CD8-positive, alpha-beta memory T cell (primary cell): ENCODE measurements at places on chromosomes 11 and 22. TPM values are rescaled to one million over a fixed set of nuclear protein-coding genes. Genes with fewer than 3 reads are reported as not detected.

The PAAF1 gene
- 27.1 TPM for total RNA-seq

The OR5B12 gene
- 0.20 TPM for total RNA-seq

DNA sequence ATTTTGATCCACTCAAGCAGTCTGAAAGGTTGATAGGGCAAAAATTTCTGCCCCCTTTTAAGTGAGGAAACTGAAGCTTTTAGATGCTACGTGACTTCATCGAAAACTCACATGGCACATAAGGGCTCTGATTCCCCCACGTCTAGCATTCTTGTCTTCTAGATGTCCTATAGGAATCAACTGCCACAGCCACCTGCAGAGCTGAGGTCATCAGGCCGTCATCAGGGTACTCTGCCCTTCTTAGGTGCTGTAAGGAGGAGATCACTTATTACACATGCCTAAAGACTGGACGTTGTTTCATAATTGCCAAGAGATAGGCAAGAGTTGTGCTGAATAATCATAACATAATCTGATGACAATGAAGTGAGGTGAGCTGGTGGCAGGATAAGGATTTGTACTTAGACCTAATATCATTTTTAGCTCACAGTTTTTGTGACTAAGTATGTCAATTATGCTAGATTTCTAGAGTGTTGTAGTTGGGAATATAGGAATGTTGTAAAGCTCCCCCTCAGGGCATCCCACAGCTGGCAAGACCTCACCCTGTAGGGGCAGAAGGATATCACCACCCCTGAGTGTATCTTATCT is 349.4 kb downstream of the METTL15 start:
- no peak for DNase-seq

- DNase-seq: no peak
Measured at GRCh38 chr11:120740380-120740779, 228.8 kb downstream of the GRIK4 start.

DNA sequence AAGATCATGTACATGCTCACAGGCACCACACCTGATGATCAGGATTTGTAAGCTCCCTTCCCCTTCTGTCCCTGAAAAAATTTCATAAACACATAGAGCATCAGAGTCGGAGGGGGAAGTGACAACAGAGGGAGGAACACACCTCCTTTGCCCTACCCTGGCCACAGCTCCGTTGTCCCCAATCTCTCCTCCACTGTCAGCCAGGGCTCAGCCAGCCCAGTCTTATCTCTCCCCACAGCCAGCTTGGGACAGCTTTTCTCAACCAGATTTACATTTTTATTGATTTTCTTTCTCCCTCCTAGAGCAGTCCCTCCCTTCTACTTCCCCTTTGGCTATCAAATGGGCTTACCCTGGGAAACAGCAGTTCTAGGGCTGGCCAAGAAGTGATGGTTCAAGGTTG is 32.1 kb upstream of the TPBGL start:
- DNase-seq: no peak

- no peak for DNase-seq
Measured at GRCh38 chr22:37377138-37377537, 50.1 kb downstream of the ELFN2 start.

The MAJIN gene
- total RNA-seq: not detected

DNA sequence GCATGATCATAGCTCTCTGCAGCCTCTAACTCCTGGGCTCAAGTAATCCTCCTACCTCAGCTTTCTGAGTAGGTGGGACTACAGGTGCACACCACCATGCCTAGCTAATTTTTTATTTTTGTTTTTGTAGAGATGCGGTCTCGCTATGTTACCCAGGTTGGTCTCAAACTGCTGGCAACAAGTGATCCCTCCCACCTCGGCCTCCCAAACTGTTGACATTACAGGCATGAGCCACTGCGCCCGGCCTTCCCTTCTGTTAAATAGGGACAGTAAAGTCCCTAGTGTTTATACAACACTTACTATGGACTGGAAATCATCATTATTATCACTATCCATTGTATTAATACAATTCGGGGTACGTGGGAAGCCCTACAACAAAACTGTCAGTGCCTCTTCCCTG is 12.6 kb downstream of the SELENOM start:
- no peak for DNase-seq

GRCh38 chr11:112363527-112363926 is 102.9 kb upstream of the PLET1 start:
- no peak for DNase-seq
